ENCODE measurements at places on chromosomes 6 and 20. TPM values are rescaled to one million over a fixed set of nuclear protein-coding genes. Genes with fewer than 3 reads are reported as not detected.

- peaks cover 19% of the 10 kb centered on the region for H3K4me1 ChIP-seq
- H3K27me3 ChIP-seq = peaks cover 18% of the 10 kb centered on the region
- H3K36me3 ChIP-seq = no peaks in the 10 kb centered on the region
- H3K27ac ChIP-seq = no peak overlapping the region
- no peak overlapping the region for H3K4me3 ChIP-seq
These were observed 210.0 kb downstream of the DLL1 start for GRCh38 chr6:170080828-170081371.

- H3K4me3 ChIP-seq = no peak overlapping the region
- no peak for DNase-seq
These were observed 353.1 kb downstream of the CD83 start for GRCh38 chr6:14470671-14471070.

- H3K27ac ChIP-seq = peak overlapping the region; percentile 50
- H3K27me3 ChIP-seq = no peaks in the 10 kb centered on the region
- H3K4me1 ChIP-seq = peaks cover 43% of the 10 kb centered on the region
- H3K36me3 ChIP-seq = peaks cover 14% of the 10 kb centered on the region
- no peak overlapping the region for H3K4me3 ChIP-seq
These were observed 37.0 kb downstream of the FOXO3 start for GRCh38 chr6:108597572-108598304.

DNA sequence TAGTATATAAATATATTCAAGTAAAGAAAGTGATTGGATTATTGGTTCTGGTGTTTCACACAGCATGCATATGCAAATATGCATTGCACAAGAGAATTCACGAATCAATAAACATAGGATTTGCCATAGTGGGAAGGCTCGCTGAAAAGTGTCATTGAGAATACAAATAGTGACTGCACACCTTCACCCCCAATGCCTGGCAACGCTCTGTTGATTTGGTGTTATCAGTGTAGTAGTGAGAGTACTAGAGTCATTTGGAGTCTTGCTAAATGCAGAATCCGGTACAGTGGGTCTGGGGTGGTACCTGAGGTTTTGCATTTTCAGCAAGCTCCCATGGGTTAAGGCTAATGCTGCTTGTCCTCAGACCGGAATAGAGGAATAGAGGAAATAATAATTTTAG is 49.7 kb upstream of the NAA20 start:
- no peak for DNase-seq
- no peaks in the 10 kb centered on the region for H3K36me3 ChIP-seq
- H3K4me1 ChIP-seq = peaks cover 6% of the 10 kb centered on the region
- H3K4me3 ChIP-seq = no peak overlapping the region

DNA sequence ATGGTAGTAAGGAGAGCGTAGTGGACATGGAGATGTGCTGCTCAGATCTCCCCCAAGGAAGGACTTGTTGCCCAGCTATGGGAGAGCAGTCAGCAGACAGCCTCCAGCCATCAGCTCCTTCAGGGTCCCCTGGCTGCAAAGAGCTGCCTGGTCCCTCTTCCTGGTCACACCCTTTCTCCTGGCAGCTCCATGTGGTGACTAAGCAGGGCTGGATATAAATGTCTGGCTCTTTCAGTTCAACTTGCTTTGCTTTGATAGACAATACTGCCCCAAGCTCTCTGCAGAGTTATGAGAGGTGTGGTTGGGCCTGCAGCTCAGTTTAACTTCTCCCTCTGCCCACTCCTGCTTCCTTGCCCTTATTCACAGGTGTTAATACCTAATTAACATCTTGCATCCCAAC is 64.1 kb upstream of the DDR1 start:
- peak overlapping the region; percentile 45 for H3K27ac ChIP-seq
- no peaks in the 10 kb centered on the region for H3K27me3 ChIP-seq
- H3K4me1 ChIP-seq = peaks cover 56% of the 10 kb centered on the region
- no peak overlapping the region for H3K4me3 ChIP-seq
- H3K36me3 ChIP-seq = peaks cover 18% of the 10 kb centered on the region

DNA sequence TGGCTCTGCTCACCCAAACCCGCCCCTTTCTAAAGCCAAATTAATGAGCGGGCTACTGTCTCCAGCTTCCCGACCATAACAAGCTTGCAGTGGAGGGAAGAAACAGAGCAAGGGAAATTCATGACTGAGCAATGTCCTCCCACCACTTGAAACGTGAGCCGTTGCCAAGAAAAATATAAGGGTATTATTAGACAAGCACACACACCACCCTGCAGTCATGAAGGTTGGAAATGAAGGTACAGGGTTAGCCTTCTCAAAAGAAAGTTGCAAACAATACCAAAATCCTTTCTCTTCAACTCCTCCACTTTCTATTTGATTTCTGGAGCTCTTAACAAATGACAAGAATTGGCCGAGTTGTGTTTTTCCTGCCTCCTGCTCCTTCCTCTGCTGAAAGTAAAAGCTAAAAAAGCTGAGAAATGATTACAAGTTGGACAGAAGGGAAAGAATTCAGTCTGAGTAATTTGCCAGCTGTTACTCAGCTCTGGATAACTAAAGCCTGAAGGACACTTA is 151.1 kb upstream of the B3GAT2 start:
- H3K27me3 ChIP-seq = peaks cover 6% of the 10 kb centered on the region
- H3K4me3 ChIP-seq = no peak overlapping the region
- no peaks in the 10 kb centered on the region for H3K36me3 ChIP-seq

- peaks cover 9% of the 10 kb centered on the region for H3K4me1 ChIP-seq
- no peak for DNase-seq
- H3K36me3 ChIP-seq = no peaks in the 10 kb centered on the region
- H3K27ac ChIP-seq = no peak overlapping the region
- H3K27me3 ChIP-seq = peaks cover 26% of the 10 kb centered on the region
These were observed 84.5 kb downstream of the KIF13A start for GRCh38 chr6:17902974-17903373.

- no peak overlapping the region for H3K4me3 ChIP-seq
- H3K36me3 ChIP-seq = no peaks in the 10 kb centered on the region
- no peak overlapping the region for H3K27ac ChIP-seq
These were observed 9.2 kb upstream of the CGA start for GRCh38 chr6:87103977-87104601.

DNA sequence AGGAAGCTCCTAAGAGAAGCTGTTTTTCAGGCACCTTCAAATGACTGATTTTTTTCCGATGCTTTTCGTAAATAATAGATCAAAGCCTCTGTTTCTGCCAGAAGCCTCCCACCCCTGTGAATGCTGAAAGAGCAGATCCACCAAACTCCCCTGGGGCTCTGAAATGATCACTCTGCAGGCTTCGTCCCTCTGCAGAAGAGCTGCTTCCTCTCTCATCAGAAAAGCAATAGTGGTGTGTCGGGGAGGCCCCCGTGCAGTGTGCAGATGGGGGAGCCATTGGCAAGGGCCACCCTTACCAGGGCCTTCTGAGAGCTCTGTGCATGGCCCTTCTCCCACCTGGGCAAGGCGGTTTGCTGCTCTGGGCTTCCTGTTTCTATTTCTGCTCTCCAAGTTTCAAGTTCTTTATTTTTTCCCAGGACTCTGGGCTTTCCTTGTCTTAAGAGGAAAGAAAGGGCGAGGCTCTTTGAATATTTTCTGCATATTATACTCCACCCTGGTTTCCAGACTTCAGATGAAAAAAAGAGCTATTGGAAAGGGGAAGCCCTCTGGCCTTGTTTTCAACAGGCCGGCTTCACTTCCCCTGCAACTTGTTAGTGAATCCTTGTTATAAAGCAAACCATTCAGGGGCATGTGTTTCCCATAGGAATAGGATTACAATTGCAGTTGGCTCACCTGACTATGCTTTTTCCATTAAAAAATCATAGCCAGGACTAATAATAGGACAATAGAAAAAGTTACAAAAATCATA is 155.2 kb downstream of the TTLL2 start:
- H3K27ac ChIP-seq = no peak overlapping the region
- no peak for DNase-seq
- H3K4me1 ChIP-seq = no peaks in the 10 kb centered on the region
- H3K4me3 ChIP-seq = no peak overlapping the region
- H3K27me3 ChIP-seq = peaks cover 14% of the 10 kb centered on the region

DNA sequence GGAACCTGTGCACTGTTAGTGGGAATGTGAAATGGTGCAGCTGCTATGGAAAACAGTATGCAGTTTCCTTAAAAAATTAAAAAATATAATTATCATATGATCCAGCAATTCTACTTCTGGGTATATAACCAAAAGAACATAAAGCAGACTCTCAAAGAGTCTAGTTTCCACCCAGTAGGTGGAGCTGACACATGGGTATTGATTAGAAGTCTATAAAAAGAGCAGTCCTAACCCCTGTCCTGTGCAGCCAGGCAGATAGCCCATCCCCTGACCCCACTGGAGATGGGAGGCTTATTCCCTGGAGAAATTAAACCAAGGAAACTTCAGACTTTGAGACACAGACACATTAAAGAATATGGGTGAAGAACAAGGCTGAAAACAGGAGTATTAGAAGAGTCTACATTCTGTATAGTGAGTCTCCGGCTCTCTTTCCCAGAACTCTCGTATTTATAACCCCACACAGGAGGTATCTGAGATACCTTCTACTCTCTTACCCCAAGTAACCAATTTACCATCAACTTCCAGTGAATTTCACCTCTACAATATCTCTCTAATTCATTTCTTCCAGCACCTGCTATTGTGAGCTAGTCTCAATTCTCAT is 92.3 kb downstream of the SEL1L2 start:
- no peak for DNase-seq
- no peaks in the 10 kb centered on the region for H3K4me1 ChIP-seq
- no peak overlapping the region for H3K27ac ChIP-seq
- H3K27me3 ChIP-seq = no peaks in the 10 kb centered on the region
- H3K4me3 ChIP-seq = no peak overlapping the region

DNAAF9 gene
- 4.4 TPM for total RNA-seq

GRCh38 chr6:56246881-56247653 is at the start of gene COL21A1:
COL21A1 (minus strand) TSS chr6:56247580; CDS start chr6:56182618, 64,962 bp downstream.
- DNase-seq = no peak
- no peaks in the 10 kb centered on the region for H3K36me3 ChIP-seq
- no peaks in the 10 kb centered on the region for H3K4me1 ChIP-seq
- no peak within 1 kb of the TSS for H3K27ac ChIP-seq

CRIP3 gene
- total RNA-seq = 0.66 TPM

- DNase-seq = no peak
- peaks cover 2% of the 10 kb centered on the region for H3K27me3 ChIP-seq
- H3K4me3 ChIP-seq = no peak overlapping the region
- H3K27ac ChIP-seq = no peak overlapping the region
These were observed 29.8 kb upstream of the MCHR2 start for GRCh38 chr6:100023798-100024197.

DNA sequence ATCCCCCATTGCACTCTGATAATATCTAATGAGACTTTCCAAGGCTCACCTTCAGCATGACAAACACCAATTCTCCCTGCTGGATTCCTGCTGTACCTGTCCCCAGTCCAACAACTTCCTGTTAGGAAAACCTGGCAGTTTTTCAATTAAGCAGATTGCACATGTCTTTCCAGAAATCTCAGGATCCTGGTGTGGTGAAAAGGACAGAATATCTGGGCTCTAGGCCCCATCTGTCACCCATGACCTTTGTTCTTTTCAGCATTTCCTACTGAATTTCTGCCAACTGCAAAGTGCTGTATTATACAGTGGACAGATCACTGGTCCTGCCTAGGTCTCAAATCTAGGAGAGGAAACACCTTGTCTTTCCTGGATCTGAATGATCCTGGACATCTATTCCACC is 27.7 kb upstream of the DTNBP1 start:
- H3K27ac ChIP-seq = no peak overlapping the region
- peaks cover 4% of the 10 kb centered on the region for H3K27me3 ChIP-seq
- H3K36me3 ChIP-seq = no peaks in the 10 kb centered on the region
- H3K4me1 ChIP-seq = peaks cover 9% of the 10 kb centered on the region
- H3K4me3 ChIP-seq = peak overlapping the region; percentile 17
- no peak for DNase-seq

GRCh38 chr6:156694679-156695078 is 82.5 kb upstream of the ARID1B start:
- H3K27ac ChIP-seq = no peak overlapping the region
- peaks cover 22% of the 10 kb centered on the region for H3K4me1 ChIP-seq
- DNase-seq = no peak
- peaks cover 24% of the 10 kb centered on the region for H3K27me3 ChIP-seq
- H3K36me3 ChIP-seq = no peaks in the 10 kb centered on the region
- no peak overlapping the region for H3K4me3 ChIP-seq

DNA sequence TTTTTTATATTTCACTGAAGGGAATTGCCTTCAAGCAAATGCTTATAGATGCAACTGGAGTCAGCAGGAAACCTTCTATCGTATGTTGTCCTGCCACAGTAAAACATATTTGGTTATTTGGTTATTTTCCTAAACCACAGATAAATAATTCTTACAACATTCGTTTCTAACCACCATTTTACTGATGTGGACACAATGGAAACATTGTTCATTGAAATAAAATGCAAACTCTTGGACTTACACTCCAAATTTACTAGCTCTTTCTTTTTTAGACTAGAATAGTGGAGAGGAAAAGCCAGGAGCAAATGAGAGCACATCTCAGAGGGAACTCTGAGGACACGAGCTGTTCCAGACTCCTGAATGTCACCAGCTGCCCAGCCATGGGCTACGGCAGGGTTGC is 114.8 kb downstream of the RPS12 start:
- peaks cover 41% of the 10 kb centered on the region for H3K27me3 ChIP-seq
- H3K4me1 ChIP-seq = no peaks in the 10 kb centered on the region
- H3K4me3 ChIP-seq = no peak overlapping the region
- no peaks in the 10 kb centered on the region for H3K36me3 ChIP-seq

CFAP61 gene
- not detected for total RNA-seq

DNA sequence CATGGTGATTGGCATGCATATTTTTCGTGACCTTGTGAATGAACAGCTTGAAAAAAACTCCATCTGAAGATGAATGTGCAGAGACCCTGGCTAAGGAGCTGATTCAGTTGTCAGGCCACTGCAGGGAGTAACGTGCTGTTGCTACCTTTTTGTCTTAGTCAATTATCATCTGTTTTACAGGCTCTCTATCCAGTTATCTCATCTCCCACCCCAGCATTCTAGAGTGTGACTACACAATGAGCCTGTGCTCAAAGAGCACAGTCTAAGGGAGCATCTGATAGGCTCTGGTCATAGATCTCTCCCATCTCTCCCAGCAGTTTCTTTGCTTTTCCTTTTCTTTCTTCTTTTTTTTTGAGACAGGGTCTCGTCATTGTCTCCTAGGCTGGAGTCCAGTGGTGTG is 45.5 kb downstream of the NDRG3 start:
- DNase-seq = no peak
- H3K36me3 ChIP-seq = peaks cover 3% of the 10 kb centered on the region
- no peaks in the 10 kb centered on the region for H3K27me3 ChIP-seq

- H3K36me3 ChIP-seq = peaks cover 1% of the 10 kb centered on the region
- no peak overlapping the region for H3K27ac ChIP-seq
- no peaks in the 10 kb centered on the region for H3K27me3 ChIP-seq
- no peak for DNase-seq
- H3K4me3 ChIP-seq = no peak overlapping the region
- no peaks in the 10 kb centered on the region for H3K4me1 ChIP-seq
These were observed 32.8 kb downstream of the GFRA4 start for GRCh38 chr20:3630429-3630828.

DNA sequence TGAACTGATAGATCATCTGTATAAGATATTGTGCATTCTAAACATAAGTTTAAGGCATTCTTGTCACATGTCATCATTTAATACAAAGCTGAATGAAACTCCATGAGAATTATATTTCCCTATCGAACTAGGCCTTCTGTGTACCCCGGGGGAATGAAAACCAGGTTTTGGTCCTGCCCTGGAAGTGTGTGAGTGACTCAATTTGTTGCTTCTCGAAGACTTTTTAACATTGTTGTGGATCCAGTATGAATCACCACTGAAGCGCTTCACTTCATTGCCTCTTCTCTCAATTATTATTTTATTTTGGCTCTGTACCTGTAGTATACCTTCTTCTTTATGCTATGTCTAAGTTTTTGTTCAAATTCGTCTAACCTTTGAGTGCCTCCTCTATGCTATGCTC is 150.8 kb downstream of the GRIK2 start:
- H3K4me3 ChIP-seq = no peak overlapping the region
- no peaks in the 10 kb centered on the region for H3K4me1 ChIP-seq
- H3K27me3 ChIP-seq = no peaks in the 10 kb centered on the region
- DNase-seq = no peak
- no peak overlapping the region for H3K27ac ChIP-seq

RFX6 gene
- not detected for total RNA-seq
